ENCODE measurements at places on chromosomes 2 and 18. TPM values are rescaled to one million over a fixed set of nuclear protein-coding genes. Genes with fewer than 3 reads are reported as not detected.

The PHOSPHO2 gene
- 4.8 TPM for total RNA-seq

The LCT gene
- not detected for total RNA-seq

The CNTNAP5 gene
- total RNA-seq: not detected

GRCh38 chr2:84727315-84727714 is 153.6 kb downstream of the TRABD2A start:
- no peak for DNase-seq

DNA sequence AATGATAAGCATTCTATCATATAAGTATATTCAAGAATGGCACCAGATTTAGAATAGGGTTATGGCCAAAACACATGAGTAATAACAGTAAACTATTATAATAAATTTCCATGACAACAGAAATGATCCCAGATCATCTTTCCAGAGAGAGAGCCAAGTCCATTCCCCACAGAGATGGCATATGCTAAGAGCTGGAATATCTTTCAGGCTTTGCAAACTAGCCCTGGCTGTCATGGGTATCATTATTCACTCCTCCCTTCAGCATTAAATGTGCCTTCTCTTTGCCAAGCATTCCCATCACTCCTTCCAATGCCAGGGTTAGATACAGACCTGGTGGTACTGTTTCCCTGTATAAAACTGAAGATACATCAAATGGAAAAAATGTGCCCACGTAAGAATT is 10.9 kb downstream of the FEZ2 start:
- DNase-seq: no peak

DNA sequence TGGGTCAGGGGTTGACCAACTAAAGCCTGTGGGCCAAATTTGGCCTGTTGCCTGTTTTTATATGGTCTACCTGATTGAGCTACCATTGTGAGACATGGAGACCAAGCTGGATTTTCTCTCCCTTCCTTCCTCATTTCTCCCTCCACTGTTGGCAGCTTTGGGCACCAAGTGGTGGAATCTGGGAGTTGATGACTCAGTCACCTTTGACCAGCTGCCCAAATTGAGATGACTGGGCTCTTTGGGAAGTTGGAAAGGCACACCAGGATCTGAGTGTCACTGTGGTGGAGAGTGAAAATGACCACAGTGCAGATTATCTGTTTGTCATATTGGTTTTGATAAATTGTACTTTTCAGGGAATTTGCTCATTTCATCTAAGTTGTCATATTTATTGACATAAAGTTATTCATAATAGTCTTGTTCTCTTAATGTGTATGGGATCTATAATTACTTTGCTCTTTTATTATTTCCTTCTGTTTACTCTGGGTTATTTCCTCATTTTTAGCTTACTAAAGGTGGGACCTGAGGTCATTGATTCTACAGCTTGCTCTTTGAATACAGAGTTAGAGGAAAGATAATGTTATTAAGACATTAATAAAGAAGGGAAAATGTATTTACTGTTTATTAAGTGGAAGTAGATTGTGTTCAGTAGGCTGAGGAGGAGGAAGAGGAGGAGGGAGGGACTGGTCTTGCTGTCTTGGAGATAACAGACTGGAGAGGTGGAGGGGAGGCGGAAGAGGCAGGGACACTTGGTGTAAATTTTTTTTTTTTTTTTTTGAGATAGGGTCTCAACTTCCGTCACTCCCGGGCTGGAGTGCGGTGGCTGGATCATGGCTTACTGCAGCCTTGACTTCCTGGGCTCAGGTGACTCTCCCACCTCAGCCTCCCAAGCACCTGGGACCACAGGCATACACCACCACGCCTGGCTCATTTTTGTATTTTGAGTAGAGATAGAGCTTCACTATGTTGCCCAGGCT is 31.8 kb downstream of the AGFG1 start:
- no peak for DNase-seq

DNA sequence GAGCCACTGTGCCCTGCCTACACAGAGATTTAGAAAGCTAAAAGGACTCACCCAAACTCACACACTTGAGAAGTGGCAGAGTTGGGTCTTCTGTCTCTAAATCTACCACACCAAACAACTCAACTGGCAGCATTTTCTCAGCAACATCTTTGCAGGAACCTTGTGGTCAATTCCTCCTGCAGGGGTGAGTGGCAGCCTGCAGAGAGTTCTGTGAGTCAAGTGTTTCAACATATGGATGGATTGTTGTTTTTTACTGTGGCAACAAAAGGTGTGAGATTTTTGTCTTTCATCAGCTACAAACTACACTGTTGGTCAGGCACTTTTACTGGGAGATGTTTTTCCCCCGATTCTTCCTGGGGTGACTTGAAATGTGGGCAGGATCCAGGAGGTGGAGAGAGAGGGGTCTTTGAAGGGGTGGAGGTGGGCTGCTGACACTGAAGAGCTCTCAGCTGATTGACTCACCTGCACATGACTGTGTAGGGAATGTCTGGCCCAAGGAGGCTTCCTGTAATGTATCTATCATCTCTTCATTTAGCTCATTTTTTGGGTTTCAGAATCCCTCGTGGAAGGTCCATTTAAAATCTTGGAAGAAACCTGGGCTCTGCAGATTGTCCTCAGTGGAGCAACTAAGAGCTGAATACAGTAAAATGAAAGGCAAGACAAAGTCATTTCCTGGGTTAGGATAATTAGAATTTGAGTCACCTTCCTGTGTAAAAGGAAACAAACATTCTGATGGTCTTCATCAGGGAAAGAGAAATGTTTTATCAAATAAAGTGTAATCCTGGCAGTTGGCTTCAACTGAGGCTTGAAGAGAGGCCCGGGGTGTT is 98.6 kb downstream of the MSH2 start:
- DNase-seq: no peak
